HFFc6 (cell line): ENCODE measurements at places on chromosomes 7 and 10.

DNA sequence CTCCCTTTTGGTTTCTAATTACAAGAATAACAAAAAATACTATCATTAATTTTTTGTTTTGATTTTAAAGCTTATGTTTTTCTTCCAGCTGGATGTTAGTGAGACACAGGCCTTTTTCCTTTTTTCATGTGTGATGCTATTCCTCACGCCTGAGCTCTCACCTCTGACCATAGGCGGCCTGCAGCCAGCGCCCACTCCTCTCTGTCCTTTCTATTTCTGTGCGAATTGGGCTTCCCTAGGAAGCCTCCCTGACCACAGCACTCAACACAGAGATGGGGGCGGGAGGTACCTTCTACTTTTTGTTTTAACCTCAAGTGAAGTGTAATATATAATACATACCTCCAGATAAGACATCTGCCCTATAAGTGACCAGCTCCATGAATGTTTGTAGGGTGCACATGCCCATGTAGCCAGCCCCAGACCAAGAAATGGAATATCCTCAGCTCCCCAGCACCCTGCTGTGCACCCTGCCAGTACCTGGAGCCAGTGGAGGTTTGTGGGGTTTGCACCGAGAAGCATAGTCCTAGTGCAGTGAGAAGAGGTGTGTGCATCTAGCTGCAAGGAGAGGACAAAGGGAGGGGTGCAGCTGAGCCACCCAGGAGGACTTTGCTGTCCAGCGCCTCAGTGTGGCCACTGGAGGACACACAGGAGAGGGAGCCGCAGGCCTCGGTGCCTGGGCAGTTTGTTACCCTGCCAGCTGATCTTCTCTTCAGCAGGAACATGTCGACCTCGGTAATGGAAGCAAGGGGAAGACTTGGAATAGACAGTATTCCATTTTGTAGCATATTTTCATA is 38.5 kb downstream of the BNIP3 start:
- H3K27ac ChIP-seq, result 0 out of 2 replicates have a peak overlapping the region, but pooled peaks have one; percentile 2
- H3K27me3 ChIP-seq, result no peaks in the 10 kb centered on the region; the same call in 1 of the 2 replicates
- DNase-seq, result no peak
- peaks cover 61% of the 10 kb centered on the region for H3K36me3 ChIP-seq
- H3K4me3 ChIP-seq, result no peak overlapping the region

DNA sequence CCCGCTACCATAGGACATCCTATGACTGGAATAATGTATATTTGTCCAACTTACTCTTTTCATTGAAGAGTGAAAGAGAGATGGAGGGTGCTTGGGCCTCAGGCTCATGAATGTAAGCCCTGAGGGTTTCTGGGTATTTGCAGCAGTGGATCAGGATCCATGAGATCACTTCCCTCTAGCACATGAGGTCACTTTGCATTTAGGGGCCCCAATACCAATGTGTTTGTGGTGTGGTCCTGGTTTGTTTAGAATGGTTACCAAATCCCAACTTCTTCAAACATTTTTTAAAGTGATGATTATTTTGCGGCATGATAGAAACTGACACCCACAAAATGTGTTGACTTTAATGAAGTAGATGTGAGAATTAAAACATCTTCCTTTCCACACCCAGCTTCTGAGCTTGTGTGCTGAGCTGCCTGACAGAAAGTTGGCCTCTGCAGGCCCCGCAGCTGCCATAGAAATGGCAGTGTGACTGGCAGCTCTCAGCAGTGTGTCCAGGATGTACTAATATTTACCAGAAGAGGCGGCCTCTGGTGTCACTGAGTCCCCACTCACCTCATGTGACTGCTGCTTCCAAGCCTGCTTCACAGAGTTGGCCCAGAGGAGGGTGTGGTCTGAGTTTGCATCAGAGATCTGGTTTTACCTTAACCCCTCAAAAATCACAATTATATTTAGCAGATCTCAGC is 447.6 kb upstream of the NPVF start:
- no peak for DNase-seq
- H3K4me1 ChIP-seq, result no peaks in the 10 kb centered on the region
- H3K27ac ChIP-seq, result no peak overlapping the region
- no peaks in the 10 kb centered on the region; the same call in 1 of the 2 replicates for H3K27me3 ChIP-seq

DNA sequence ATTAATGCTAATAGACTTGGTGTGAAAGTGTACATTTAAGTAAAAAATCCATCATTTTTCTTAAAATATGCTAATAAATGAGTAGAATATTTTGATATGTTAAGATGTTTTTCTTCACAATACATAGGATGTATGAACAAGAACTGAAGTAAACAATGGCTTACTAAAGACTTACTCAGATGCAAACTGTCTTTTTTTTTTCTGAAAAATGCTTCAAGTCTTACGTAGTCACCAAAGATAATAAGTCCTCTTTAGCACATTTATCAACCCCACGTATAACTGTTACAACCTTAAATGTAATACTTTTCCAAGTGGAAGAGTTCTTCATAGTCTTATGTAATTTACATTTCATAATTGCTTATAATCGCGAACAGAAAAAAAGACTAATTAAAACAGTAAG is 54.8 kb downstream of the MDFIC start:
- DNase-seq, result no peak
- peaks cover 37% of the 10 kb centered on the region for H3K4me1 ChIP-seq
- no peaks in the 10 kb centered on the region for H3K27me3 ChIP-seq
- peaks cover 14% of the 10 kb centered on the region for H3K36me3 ChIP-seq
- H3K27ac ChIP-seq, result no peak overlapping the region

DNA sequence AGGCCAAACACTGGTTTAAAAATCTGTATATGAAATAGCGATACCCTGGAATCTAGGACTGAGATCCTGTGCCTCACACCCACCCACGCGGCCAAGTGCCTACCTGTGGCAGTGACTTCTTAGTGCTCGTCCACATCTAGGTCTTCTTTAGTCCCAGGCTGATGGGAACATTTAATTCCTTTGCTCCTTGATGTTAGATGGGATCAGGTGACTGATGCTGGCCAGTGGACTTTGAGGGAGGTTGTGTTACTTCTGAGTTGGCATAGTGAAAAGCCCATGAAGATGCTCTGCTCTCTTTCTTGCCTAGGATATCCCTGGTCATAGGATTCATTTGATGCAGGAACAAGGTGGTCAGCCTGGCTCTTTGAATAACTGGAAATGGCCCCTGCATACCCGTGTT is 59.2 kb downstream of the BMPR1A start:
- no peak overlapping the region for H3K27ac ChIP-seq
- H3K4me1 ChIP-seq, result peaks cover 40% of the 10 kb centered on the region
- peaks cover 17% of the 10 kb centered on the region for H3K36me3 ChIP-seq
- H3K27me3 ChIP-seq, result no peaks in the 10 kb centered on the region

DNA sequence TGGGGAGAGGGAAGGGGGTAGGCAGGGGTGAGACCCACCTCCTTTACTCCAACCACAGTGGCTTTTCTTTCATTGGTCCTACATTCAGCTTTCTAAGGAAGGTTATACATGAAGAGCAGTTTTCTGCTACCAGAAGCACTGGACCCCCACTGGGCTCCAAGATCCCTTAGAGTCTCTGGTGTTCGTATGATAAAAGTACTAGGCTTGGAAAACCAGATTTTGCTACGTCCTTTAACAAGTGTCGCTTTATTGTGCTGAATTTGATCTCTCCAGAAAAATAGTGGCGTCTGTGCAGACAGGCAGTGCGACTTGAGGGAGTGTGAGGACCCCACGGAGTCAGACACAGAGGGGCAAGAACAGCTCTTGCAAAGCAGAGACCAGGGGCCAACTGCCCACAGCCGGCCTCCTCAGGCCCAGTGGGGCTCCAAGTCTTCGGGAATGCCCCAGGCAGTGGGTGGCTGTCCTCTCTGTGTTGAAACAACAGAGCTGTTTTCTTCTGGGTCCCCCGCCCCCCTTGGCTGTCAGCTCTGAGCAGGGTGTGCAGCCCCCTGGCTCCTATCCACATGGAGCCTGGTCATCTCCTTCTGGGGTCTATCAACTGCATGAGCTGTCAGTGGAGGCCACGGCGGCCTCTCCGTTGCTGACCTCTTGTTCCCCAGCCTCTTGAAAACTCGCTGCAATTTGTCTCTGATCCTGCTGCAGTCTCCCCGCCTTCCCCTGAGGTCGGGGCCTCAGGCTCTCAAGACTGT is 333.2 kb downstream of the RPS24 start:
- peaks cover 8% of the 10 kb centered on the region for H3K4me1 ChIP-seq
- no peaks in the 10 kb centered on the region for H3K36me3 ChIP-seq
- H3K4me3 ChIP-seq, result no peak overlapping the region
- no peak overlapping the region for H3K27ac ChIP-seq
- peaks cover 59% of the 10 kb centered on the region for H3K27me3 ChIP-seq

GRCh38 chr7:2775785-2776184 is 68.3 kb downstream of the GNA12 start:
- H3K27me3 ChIP-seq, result no peaks in the 10 kb centered on the region
- no peak overlapping the region for H3K4me3 ChIP-seq
- H3K27ac ChIP-seq, result no peak overlapping the region
- peaks cover 29% of the 10 kb centered on the region for H3K36me3 ChIP-seq
- no peak for DNase-seq

DNA sequence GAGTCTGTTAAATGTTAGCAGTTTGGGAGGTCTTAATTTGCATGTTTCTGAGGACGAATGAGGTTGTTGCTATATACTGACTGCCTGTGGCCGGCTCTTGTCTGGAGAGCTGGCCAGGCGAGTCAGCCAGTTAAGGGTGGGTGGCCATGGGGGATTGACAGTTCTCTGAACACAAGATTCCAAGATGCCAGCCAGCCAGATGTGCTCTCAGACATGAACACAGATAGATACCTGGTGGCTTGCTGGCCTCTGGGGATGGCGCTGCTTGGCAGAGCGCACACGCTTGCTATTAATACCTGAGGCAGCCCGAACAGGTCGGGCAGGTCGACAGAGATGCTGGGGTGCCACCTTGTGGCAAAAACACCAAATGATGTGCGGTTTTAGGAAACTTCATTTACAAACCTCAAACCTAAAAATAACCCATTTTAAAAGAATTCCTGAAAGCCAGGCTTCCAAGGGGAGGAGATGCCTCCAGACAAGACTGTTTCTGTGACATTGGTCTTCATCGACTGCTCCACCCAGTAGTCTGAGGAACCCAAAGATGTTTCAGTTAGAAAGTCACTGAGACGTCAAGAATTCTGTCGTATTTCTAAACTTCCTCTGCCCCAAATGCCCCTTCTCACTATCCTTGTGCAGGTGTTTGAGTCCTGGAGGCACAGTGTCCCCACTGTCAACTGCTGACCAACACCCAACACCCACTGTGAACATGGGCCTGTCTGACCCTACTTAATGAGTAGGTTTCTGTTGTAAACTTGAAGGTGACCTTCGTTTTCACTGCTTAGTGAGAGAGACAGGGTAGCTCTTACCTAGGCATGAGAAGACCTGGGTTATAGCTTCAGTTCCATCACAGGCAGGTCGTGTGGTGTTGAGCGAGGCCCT is 123.4 kb downstream of the NT5C2 start:
- H3K4me1 ChIP-seq, result peaks cover 10% of the 10 kb centered on the region
- H3K4me3 ChIP-seq, result no peak overlapping the region
- H3K36me3 ChIP-seq, result no peaks in the 10 kb centered on the region
- H3K27ac ChIP-seq, result no peak overlapping the region
- DNase-seq, result peak; percentile 32
- peaks cover 4% of the 10 kb centered on the region for H3K27me3 ChIP-seq

- DNase-seq, result peak; percentile 70
- peaks cover 10% of the 10 kb centered on the region for H3K4me1 ChIP-seq
- H3K27ac ChIP-seq, result no peak overlapping the region
- H3K4me3 ChIP-seq, result peak overlapping the region; percentile 44; the same call in 1 of the 2 replicates
- peaks cover 24% of the 10 kb centered on the region for H3K27me3 ChIP-seq
These were observed 83.8 kb downstream of the BMS1 start for GRCh38 chr10:42866115-42866995.

GRCh38 chr7:119256001-119256400 is 1017.0 kb upstream of the KCND2 start:
- H3K27me3 ChIP-seq, result no peaks in the 10 kb centered on the region
- no peak for DNase-seq
- no peak overlapping the region for H3K4me3 ChIP-seq
- H3K4me1 ChIP-seq, result no peaks in the 10 kb centered on the region
- no peak overlapping the region for H3K27ac ChIP-seq

DNA sequence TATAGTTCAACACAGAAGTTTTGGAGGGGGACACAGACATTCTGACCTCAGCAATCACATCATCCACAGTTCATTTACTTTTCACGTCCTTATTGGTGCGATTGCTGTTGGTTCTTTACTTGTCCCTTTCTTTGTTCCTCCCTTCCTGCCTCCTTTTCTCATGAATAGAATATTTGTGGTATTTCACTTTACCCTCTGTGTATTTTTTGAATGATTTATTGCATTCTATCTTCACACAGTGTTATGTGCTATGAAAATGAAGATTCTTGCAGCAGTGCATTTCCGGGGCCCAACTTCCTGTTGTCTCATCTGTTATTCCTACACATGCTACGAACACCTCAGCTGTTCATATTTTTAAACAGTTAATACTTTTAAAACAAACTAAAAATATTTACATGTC is 179.6 kb downstream of the ZMYND11 start:
- peaks cover 5% of the 10 kb centered on the region for H3K27me3 ChIP-seq
- H3K36me3 ChIP-seq, result peaks cover 21% of the 10 kb centered on the region
- no peak overlapping the region for H3K27ac ChIP-seq
- no peak for DNase-seq

- no peaks in the 10 kb centered on the region for H3K36me3 ChIP-seq
- no peak overlapping the region for H3K27ac ChIP-seq
- H3K4me3 ChIP-seq, result no peak overlapping the region
- DNase-seq, result no peak
These were observed 142.7 kb downstream of the ELFN1 start for GRCh38 chr7:1812509-1813393.

GRCh38 chr10:8238986-8239385 is 184.5 kb downstream of the GATA3 start:
- H3K4me3 ChIP-seq, result no peak overlapping the region
- H3K36me3 ChIP-seq, result no peaks in the 10 kb centered on the region
- DNase-seq, result no peak
- no peaks in the 10 kb centered on the region for H3K4me1 ChIP-seq

DNA sequence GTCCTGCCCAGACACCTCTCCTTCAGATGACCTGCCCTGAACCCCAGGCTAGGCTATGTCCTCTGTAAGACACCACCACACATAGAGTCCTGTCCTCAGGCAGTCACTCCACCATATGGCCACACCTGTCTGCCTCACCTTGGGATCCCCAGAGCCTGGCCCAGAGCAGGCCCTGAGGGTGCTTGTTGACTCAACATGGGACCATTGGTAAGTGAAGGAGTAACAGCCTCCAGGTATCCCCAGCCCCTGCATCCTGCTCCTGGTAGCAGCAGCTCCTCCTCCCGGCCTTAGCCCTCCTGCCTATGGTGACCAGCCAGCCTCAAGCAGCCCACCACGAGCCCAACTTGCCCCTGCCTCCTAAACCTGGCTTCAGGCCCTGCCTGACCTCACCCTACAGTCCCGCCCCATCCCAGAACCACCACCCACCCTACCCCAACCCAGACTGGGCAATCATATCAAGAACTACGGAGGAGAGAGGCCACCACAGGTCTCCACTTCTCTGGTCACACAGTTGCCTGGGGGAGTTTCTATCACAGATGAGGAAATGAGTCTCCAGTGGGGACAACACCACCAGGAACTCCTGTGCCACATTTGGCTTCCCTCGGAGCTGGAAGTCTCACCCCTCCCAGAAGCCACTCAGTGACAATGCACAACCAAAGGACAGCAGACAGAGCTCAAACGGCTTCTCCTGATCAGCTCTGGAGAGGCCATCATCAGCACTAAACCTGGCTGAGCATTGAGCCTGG is 136.6 kb downstream of the GRID1 start:
- no peaks in the 10 kb centered on the region; the same call in 1 of the 2 replicates for H3K27me3 ChIP-seq
- no peak overlapping the region for H3K4me3 ChIP-seq
- peaks cover 6% of the 10 kb centered on the region for H3K4me1 ChIP-seq
- no peaks in the 10 kb centered on the region for H3K36me3 ChIP-seq
- no peak overlapping the region for H3K27ac ChIP-seq

- H3K27me3 ChIP-seq, result no peaks in the 10 kb centered on the region
- H3K27ac ChIP-seq, result peak overlapping the region; percentile 98
- peak overlapping the region; percentile 65 for H3K4me3 ChIP-seq
- peak; percentile 99 for DNase-seq
These were observed 10.3 kb upstream of the STK17A start for GRCh38 chr7:43572516-43573049.
